ENCODE measurements at places on chromosomes 1 and 21.

- no peak for DNase-seq
Measured at GRCh38 chr1:156860628-156861423, at the start of gene NTRK1. TSS of gene NTRK1 (plus strand) at chr1:156860865. CDS start at chr1:156860935, 70 bp downstream.

- no peak for DNase-seq
Measured at GRCh38 chr1:154014154-154014907, 23.8 kb downstream of the RPS27 start.

GRCh38 chr1:27600498-27601175, 3.3 kb downstream of the AHDC1 start:
- no peak for DNase-seq

DNA sequence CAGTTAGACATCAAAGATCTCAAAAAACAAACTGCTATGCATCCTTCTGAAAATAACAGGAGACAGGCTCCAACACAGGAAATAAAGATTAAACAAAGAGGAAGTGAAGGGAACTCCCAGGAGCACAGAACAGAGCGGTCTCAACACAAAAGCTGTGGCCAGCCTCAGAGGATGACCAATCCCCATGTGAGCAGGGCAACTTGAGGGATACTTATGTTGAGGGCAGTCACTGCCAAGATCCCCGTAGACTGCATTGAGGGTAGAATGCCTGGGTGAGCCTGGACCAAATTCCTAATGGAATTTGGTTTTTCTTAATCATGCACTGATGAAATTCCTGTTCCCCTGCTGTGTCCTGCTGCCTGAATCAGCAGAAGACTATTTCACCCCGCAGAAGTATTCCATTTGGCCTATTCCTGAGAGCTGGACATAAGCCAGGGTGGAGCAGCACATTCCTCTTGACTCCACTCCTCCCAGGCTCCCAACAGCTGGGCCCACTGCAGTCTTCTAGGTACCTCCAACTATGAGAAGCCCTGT, 49.0 kb downstream of the JAK1 start:
- DNase-seq: no peak

DNA sequence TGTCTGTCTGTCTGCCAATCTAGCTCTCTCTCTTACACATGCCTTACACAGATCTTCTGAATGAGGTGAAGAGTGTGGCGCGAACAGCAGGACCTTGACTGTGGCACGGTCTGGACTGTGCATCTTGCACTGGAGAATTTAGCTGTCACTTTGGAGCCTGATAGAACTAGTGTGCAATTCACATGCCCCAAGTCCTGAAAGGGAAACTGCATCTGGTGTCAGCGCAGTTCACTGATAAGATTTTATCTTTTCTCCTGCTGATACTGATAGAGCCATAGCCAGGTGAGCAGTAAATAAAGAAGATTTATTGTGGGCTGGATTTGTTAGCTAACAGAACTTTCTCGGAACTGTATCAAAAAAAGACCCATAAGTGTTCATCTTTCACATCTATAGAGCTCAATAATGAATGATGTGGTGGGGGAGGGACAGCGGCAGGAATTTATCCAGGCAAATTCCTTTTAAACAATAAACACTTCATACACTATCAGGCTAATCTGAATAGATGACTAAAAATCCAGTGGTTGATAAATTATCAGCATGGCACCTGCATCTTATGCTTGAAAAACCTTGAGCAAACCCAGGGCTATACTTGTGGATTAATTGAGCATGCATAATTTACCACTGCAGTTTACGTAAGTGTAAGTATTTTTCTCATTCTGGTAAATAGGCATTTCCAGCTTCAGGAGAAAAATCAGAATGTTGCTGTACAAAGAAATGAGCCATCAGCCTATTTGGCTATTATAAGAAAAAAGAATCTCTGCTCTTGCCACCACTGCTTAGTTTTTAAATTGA, 104.1 kb downstream of the NTNG1 start:
- DNase-seq: no peak

DNA sequence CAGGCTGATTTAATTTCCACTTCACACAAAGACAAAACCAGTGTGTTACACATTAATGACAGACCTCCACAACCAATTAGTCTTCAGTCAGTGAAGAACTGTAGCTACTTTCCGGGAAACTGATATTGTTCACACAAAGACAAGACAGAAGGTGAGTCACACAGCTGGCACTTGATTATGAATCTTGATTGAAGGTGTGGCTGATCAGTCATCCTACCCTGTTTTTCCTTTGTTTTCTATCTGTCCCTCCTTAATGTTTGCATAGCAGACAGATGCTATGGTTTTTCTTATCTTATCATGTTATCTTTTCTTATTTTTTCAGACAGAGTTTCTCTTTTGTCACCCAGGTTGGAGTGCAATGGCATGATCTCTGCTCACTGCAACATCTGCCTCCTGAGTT, 185.1 kb upstream of the GREM2 start:
- DNase-seq: no peak

DNA sequence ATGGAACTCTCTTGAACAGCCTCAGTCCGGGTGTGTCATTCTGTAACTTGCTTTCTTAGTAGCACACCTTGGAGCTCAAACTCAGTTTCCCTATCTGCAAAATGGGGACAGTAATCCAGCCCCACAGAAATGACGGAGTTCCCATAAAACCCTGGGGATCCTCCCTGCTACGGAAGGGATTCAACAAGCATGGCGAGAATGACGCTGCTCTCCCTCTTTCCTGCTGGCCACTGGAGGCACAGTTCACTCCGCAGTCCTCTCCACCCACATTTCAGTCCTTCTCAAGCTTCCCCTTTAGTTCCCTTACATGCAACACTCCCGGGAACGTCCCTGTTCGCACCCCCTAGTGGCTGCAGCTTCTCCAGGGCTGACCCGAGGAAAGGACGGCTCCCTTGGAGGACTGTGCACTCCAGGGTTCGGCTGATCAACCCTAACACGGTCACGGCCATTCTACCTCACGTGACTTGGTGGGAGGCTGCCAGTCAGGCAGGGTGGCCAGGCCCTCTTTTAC, 20.6 kb downstream of the RUNX3 start:
- no peak for DNase-seq

DNA sequence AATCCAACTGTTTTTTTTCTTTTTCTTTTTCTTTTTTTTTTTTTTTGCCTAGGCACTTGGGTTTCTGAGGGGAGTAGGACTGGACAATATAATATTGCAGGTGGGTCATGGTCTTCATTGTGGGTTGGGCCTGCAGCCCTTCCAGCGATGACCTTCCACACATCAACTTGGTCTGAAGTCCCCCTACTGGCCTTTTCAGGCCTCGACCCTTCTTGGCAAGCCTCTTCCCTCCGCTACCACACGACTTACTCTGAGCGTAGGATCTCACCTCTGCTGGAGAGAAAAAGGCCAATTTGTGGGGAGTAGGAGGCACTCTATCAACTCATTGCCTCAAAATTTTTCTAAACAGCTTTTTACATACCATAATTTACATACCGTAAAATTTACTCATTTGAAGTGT, 51.1 kb upstream of the GRIK3 start:
- no peak for DNase-seq
